ENCODE measurements at places on chromosomes 7 and 10.

DNA sequence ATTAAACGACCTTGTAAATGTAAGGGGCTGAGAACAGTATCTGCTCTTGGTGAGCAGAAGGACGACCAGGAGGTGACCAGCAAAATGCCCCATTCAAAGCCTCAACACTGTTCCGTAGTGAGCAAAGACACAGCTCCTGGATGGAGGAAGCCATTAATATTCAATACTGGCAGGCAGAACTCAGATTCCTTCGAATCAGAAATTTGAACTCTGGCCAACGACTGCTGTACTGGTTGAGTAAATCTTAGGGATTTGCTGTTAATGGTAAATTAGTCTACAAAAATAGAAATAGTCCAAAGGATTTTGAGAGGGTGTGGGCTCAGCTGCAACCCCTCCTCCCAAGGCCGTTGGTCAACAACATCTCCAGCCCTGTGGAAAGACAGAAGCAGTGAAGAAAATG lies 130.5 kb upstream of the PFKP start:
- no peak for DNase-seq

- DNase-seq, result no peak
These were observed 1.8 kb upstream of the GALNT17 start for GRCh38 chr7:71130031-71130679.

GRCh38 chr7:86972072-86972471 lies 87.4 kb downstream of the ELAPOR2 start:
- DNase-seq, result no peak

DNA sequence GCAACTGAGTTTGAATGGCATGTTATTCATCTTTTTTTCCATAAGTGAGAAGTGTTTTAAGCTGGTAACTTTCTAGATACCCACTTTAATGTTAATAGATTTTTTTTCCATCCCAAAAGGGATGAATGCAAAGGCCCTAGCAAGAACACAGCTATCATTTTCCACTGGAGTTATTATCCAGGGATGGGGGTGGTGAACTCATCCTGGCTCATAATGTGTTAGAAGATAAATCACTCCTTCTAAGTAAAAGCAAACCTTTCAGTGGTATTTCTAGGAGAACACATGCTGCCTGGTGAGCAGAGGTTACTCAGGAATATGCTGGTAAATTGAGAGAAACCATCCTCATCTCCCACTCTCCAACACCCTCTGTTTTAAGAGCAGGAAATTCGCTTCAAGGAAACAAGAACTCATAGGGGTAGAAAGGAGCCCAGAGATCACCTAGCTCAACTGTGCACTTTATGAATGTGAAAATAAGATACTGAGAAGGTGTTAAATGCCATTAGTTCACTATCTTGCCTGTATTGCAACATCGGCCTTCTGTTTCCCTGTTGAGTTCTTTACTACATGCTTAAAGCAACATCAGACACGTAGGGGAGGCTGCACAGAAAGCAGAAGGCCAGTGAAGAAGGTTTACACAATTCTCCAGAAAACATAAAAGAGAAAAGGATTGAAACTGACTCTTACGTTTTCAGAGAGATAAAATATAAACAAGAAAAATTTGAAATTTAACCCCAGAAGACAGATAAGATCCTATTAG lies 264.0 kb upstream of the PRKCQ start:
- DNase-seq, result no peak

- DNase-seq, result no peak
These were observed 252.2 kb downstream of the GALNT17 start for GRCh38 chr7:71384094-71384493.

GRCh38 chr7:87784424-87784823 lies 91.7 kb downstream of the SLC25A40 start:
- DNase-seq, result no peak

DNA sequence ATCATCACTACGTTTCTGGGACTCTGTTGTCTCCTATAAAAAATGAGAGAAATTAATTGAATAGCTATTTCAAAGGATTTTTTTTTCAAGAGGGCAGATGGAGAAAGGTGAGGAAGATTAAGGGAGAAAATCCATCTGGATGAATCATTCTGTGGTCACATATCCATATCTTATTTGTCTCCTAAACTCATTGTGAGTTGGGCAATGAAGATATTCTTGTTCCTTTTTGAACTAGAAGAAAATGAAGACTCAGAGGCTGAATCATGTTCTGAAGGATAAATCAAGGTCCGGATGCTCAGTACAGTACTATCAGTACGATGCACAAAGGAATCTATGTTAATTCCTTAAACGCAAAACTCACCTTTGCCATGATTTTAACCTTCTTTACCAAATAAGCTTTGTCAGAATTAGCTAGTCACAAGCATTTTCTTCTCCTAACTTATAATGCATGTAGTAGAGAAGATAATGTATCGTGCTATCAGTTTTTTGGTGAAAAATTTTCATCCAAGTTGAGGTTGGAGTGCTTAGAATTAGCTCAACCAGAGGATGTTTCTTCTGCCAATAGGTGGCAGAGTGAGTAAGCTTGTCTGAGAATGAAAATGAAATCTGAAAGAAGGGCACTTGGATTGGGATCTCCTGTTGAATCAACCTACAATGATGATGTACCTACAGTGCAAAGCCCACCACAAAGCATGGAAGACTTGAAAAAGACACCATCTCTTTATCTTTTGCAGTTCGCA lies 446.9 kb downstream of the KIF20B start:
- DNase-seq, result no peak

- no peak for DNase-seq
These were observed 43.8 kb upstream of the PRKG1 start for GRCh38 chr10:51030480-51030879.

Measured in activated CD4-positive, alpha-beta T cell treated with anti-CD3 and anti-CD28 coated beads for 48 hours (primary cell).